Articular chondrocyte of knee joint (primary cell): ENCODE measurements at places on chromosomes 6 and 20. TPM values are rescaled to one million over a fixed set of nuclear protein-coding genes. Genes with fewer than 3 reads are reported as not detected.

ARG1 gene
- not detected in 2 replicates for total RNA-seq

SNX9 gene
- total RNA-seq, result 129 and 169 TPM in 2 replicates

FKBP1A gene
- 137 and 138 TPM in 2 replicates for total RNA-seq

BPIFB1 gene
- total RNA-seq, result not detected in 2 replicates

SLC16A10 gene
- 0.22 and 1.4 TPM in 2 replicates for total RNA-seq
